ENCODE measurements at places on chromosomes 11 and 22.
A peak's percentile ranks its signal among the peaks of the same experiment; 100 is the strongest.

DNA sequence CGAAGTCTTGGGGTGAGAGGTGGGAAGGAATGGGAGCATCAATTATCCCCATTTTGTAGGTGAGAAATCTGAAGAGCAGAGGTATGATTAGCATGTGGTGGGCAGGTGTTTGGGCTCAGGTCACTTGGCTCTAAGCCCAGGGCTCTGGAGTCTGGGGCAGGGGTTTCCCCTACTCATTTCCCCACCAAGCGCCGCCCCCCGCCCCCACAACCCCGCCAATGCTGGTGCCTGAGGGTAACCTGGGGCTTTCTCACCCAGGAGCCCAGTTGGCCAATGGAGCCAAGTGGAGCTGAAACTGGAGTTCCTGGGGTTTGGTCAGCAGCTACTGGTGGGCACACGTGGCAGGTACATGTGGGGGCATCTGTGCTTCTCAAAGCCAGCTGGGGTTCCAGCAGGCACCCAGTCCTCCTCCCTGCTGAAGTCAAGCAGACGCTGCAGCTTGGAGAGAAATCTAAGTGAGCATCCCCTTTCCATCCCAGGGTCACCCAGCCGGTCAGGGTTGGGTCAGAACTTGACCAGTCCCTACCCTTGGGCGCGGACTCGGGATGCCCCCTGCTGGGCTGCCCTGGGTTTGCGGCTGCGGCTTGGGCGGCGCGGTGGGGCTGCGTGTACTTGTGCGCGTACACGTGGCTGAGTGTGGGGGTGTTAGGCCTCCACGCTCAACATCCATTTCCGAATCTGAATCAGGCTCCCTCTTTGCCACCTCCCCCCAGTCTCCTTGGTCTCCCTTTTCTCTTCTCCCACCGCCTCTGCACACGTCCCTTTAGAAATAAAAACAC, 1.7 kb upstream of the CHRM1 start:
- peak; percentile 56 for DNase-seq

GRCh38 chr11:36427876-36428275, 82.2 kb downstream of the TRAF6 start:
- DNase-seq = no peak

DNA sequence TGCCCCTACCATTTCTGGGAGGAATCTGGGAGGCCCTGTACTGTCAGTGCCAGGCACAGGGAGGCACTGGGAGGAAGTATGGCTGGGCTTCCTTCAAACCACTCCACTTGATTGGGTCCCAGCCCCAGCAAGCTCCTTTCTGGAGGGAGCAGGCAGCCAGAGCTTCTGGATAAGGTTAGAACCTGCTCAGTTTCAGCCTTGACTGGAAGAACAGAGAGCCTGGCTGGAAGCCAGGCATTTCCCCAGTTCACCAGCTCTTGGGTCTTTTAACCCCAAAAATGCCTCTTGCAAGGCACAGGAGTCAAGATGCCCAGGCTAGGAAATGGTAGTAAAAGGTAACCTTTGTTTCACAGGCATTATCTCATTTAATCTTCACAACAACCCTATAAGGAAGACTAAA, 9.0 kb upstream of the KCTD14 start:
- DNase-seq = no peak

- DNase-seq = no peak
These were observed 10.8 kb downstream of the RPS6KA4 start for GRCh38 chr11:64369440-64370421.

DNA sequence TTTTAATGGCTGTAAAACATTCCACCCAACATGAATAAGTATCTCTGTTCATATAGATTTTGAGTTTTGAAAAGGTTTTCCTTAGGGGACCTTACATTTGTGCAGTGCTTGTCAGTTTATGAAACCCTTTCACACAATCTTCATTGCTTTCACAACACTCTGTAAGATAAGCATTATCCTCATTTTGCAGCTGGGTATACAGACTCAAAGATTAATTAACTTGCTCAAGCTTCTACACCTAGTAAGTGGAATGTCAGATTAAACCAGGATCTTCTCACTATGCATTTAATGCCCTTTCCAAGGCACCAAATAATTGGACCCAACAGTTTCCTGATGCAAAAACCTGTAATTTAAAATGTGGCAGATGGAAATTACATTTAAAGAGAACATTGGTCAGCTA, 11.6 kb upstream of the GAB2 start:
- DNase-seq = no peak

GRCh38 chr22:48943567-48944432, 883.9 kb downstream of the BRD1 start:
- DNase-seq = no peak

GRCh38 chr11:93507517-93507916, 35.7 kb downstream of the SMCO4 start:
- no peak for DNase-seq

- DNase-seq = no peak
These were observed 25.1 kb downstream of the ARL14EP start for GRCh38 chr11:30348035-30348434.

GRCh38 chr22:35150183-35151107, 84.5 kb downstream of the ISX start:
- DNase-seq = peak; percentile 21

DNA sequence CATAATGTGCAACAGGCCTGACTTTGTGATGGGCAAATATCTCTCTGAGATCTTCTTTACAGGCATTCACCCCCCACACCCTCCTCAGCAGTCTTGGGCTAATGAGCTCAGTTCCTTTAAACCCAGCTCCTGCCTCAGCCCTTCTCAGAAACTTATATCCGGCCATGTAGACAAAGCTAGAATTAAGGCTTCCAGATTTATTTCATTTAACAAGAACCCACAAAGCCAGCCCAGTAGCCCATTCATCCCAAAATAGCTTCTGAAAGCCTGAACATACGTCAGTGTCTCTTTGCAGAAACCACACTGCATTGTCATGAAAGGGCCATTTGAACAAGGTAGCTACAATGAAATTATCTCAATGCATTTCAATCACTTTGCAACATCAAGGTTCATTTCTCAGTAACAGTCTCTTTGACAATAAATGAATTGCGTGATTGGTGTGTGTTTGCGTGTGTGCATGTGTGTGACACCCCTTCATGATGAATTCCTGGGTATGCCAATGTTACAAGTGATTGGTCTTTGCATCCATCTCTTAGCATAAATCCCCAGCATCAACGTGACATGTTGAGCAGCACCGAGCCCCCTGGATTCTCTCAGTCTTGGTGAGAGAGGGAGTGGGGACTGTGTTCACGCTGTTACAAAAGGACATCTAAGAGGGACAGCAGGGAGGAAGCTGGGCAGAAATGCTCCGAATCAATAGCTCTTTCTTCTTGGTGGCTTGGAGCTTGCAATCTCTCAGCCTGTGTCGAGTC, 299.6 kb downstream of the KIRREL3 start:
- DNase-seq = no peak

GRCh38 chr22:50185375-50186087, at the start of gene TRABD:
TSS of gene TRABD (plus strand) at chr22:50185913. CDS start at chr22:50193061, 7,148 bp downstream.
- peak; percentile 87 for DNase-seq

DNA sequence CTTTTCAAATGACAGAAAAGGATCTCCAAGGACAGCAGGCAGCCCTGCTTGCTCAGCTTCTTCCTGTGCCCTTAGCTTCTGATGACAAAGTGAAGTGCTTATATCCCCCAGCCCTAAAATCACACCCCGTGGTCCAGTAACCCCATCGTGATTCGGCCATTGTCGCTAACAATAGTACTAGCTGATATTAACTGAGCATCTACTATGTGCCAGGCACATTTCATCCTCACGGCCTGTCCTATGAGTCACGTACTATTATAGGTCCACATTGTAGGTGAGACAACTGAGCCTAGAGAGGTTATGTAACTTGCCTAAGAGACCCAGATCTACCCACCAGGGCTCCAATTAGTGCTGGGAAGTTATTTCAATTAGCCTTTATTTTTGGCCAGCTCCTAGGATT, 6.1 kb downstream of the SCN4B start:
- no peak for DNase-seq

- DNase-seq = no peak
These were observed 6.2 kb upstream of the APOL1 start for GRCh38 chr22:36246718-36247117.

GRCh38 chr11:20559523-20560300, 39.7 kb upstream of the SLC6A5 start:
- no peak for DNase-seq

Measured in stimulated activated CD4-positive, alpha-beta T cell treated with anti-CD3 and anti-CD28 coated beads, Interleukin-4, amount 100 ng/mL, for 4 hours (primary cell).